T-helper 2 cell (primary cell): ENCODE measurements at places on chromosomes 7 and 10.

- no peak for DNase-seq
Observed at GRCh38 chr10:35011771-35012191, 78.4 kb downstream of the CUL2 start.

GRCh38 chr7:108380517-108380916 lies 75.7 kb downstream of the NRCAM start:
- no peak for DNase-seq

GRCh38 chr10:108180878-108181277 lies 1016.4 kb upstream of the SORCS1 start:
- no peak for DNase-seq

GRCh38 chr7:44767912-44768627 lies 19.4 kb downstream of the ZMIZ2 start:
- no peak for DNase-seq

- no peak for DNase-seq
Observed at GRCh38 chr7:150909200-150909995, 57.1 kb downstream of the AOC1 start.

DNA sequence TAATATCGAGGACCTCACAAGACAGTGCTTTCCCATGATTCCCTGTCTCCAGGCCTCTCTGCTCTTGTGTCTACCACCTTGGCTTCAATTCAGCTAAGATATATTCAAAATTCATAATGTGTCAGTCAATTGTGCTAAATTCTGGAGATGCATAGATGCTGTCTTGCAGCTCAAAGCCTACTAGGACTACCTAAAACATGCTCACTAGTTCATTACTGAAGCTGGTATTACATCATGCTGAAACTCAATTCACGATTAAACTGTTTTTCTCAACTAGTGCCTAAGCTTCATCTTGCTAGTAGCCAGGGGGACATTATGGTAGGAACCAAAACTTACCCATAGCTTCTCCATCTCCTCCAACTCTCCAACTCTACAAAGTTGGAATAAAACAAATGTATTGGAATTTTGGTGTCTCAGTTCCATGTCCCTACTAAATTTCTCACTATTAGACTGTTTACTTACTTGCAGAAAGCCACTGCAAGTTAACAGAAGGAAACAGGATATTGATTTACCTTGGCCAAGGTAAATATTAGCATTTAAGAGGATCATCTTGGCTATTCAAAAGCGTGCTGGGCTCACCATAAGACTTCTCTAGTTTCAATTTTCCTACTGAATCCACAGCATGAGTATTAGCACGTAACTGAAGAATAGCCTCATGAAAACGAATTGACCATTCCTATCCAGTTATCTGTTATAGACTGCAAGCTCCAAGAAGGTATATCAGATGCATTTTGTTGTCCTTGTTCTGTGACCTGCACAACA lies 53.6 kb downstream of the CREB3L2 start:
- no peak for DNase-seq

- DNase-seq, result peak; percentile 42
Observed at GRCh38 chr10:8214587-8214986, 160.1 kb downstream of the GATA3 start.

DNA sequence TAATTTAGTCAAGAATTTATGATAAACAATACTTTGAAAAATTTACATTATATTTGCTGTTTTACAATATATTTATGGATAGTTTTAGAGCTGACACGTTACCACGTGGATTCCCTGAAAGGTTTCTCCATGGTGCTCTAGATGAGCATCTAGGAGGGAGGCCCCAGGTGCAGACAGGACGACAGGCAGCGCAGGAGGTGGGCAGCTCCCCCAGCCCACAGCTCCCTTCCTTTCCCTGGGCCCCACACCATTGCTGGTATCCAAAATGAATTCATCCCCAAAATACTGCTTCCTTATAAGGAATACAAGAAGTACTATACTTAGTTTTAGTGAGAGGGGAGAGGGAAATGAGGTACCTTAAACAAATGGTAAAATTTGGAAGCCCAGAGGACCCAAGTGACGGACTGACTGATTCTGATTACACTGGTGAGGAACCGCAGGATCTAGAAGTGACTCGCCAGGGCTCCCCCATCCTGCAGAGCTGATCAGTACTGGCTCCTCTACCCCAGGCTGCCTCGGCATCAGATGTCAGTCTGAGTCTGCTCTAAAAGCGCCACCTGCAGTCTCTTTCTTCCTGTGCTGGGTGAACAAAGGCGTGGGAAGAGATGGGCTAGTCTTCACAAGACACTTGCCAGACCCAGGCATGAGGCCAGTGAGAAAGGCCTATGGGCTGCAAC lies 89.2 kb downstream of the DLG5 start:
- no peak for DNase-seq

DNA sequence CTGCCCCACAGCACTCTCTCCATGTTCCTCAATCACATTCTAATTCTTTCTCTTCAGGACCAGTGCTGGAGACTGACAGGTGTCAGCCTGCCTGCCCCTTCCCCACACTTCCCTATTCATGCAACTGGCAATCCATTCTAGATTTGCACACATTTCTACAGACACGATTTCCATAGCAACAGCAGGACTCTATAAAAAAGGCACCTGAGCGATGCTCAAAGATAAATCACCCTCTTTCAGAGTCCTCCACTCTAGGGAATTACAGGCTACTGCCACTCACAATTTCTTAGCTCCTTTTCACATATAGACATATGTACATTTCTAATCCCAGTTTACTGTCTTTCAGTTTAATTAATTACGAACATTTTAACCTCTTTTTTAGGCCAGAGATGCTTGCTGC lies 118.1 kb upstream of the ANKRD1 start:
- DNase-seq, result no peak

DNA sequence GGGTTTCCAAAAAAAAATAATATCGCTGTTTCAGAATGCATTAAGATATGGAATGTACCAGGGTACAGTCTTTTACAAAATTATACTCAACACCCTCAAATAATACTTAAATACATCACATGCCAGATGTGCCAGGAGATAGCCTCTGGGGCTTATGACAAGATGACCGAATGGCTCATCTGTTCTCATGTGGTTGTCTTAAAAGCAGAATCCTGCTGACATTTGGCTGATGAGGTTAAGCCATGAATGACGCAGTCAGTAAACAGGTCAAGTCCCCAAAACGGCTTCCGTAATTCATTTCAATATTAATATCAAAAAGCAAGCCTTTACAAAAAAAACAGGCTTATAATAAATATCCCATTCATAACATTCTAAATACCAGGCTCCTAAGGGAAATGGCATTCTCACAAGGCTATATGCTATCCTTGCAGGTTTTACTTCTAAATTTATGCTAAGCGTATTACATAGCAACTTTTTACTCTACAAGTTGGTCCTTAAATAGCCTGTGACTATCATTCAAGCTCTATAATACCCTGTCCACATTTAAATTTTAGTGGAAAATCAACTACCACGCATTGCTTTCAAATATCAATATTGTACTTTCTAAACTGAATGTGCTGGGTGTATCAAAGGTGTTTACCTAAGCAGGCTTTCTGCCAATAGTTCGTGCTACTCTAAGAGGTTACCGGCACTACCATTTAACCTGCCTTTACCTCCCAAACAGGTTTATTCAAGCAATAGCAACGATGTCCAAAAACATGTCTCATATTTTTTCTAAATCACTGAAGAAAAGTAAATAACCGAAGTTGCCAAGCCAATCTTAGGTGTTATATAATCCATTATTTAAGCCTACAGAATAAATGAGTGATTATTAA lies 15.6 kb downstream of the SMURF1 start:
- DNase-seq, result no peak

- no peak for DNase-seq
Observed at GRCh38 chr7:44143646-44144250, 2.6 kb upstream of the MYL7 start.

DNA sequence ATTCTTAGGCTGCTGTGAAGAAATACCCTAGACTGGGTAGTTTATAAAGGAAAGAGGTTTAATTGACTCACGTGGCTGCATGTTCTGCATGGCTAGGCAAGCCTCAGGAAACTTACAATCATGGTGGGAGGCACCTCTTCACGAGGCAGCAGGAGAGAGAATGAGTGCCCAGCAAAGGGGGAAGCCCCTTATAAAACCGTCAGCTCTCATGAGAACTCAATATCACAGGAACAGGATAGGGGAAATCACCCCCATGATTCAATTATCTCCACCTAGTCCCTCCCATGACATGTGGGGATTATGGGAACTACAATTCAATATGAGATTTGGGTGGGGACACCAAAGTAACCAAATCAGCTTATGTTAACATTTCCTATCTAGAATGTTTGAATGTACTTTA lies 259.2 kb downstream of the TWIST1 start:
- no peak for DNase-seq

GRCh38 chr10:61642150-61642571 lies 20.6 kb upstream of the CABCOCO1 start:
- DNase-seq, result no peak

GRCh38 chr10:8688881-8689280 lies 634.4 kb downstream of the GATA3 start:
- no peak for DNase-seq

- DNase-seq, result no peak
Observed at GRCh38 chr7:101923602-101923985, 106.2 kb downstream of the CUX1 start.

DNA sequence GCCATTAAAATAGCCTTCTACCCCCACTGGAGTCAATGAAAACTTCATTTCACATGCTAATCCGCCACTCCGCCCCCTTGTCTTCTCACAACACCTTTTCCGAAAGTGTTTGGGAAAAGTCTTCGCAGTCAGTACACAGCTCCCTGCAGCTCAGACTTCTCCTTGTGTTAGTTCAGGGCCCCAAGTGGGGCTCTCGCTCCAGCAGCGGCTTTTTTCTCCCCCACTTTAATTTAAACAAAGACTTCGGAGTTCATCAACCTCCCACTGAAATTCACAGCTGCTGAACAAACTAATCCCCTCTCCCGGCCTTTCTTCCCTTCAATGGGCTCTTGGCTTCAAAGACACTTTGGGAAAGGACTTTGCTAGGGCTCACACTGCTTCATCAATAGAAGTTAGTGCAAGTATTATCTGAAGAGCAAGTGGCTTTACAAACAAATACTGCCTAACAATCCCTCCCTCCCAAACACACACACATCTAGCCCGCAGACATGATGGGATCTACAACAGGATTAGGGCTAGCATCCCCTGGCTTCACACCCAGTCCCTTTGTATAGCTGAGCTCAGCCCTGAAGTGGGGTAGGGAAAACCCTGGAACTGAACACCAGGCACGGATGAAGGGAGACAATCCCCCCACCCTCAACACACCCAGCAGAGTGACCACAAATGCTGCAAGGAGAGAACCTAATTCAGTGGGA lies 23.1 kb downstream of the WNT8B start:
- DNase-seq, result no peak

DNA sequence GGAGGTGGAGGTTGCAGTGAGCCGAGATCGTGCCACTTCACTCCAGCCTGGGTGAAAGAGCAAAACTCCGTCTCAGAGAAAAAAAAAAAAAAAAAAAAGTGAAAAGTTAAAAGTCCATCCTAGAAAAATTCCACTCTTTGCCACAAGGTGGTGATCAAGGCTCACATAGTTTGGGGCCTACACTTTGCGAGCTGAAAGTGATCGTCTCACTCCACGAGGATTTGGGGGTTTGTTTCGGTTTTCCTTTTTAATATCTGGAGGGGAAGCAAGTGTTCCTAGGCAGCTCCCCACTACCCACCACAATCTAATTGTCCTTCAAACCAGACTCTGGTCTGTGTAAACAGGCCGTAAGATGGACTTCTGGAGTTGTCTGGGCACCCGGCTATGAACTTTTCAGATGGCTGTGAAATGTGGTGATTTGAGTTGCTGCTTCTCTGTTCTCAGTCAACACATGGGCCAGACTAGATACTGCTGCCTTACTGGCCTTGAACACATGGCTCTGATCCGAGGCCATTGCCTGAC lies 27.1 kb downstream of the PRLHR start:
- peak; percentile 57 for DNase-seq

- DNase-seq, result no peak
Observed at GRCh38 chr7:42238709-42239366, 1.8 kb upstream of the GLI3 start.

DNA sequence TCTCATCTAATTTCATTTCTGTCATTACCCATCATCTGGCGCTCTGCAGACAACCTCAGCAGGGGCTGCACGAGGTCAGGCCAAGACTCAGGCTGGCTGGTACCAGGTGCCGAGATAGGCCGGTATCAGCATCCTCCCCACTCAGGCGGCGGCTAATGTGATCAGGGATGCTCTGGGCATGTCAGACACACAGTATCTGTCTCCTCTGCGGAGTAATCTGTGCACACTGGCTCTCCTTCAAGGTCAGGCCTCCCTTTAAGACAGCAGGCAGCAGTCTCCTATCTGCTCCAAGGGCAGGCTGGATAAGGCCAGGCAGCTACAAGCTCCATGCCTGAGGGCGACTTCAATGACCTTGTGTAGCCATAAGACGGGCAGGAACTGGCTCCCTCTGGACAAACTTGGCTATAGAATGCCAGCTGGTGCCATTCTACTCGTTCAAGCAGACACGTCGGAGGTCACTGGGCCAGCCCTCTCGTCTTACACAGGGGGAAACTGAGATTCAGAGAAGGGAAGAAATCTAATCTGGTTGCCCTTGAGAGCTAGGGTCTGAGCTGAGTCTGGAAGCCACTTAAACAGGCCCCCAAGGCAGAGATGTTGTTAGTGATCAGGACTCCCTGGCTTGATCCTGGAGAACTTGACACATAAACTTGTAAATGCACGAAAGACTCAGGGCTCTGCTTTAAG lies 59.3 kb downstream of the ARHGAP22 start:
- DNase-seq, result no peak

DNA sequence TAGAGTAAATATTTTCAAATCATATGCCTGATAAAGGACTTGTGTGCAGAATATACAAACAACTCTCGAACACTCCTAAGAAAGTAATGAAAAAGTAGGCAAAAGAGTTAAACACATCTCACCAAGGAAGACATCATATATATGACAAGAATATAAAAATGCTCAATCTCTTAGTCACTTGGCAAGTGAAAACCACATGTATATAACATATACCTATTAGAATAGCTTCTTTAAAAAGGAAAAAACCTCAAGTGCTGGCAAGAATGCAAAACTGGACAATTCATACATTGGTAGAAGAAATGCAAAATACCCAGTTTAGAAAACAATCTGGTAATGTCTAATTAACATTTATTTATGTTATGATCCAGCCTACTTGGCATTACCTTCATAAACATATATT lies 146.6 kb upstream of the DGKB start:
- no peak for DNase-seq

DNA sequence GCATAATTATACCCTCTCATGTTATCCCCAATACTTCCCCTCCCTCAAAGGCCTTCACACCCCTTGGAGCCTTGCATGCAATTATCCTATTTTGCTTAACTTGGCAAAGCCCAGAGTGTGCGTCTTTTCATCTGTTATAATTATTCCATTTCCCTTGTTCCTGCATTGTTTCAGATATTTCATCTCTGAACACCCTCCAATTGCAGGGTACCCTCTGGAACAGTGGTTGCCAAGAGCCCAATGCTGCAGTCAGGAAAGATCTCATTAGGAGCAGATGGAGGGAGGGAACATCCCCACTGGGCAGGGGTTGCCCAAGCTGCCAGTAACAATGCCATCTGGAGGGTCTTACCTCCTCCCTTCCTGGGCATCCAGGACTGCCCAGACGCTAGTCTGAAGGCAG lies 18.4 kb upstream of the GOLGA7B start:
- no peak for DNase-seq
